Uterus (tissue), 4 donors: ENCODE measurements at places on chromosomes 3 and 15.

- no peak for DNase-seq
Measured at GRCh38 chr3:184710870-184711492, 883 bp downstream of the MAGEF1 start.

DNA sequence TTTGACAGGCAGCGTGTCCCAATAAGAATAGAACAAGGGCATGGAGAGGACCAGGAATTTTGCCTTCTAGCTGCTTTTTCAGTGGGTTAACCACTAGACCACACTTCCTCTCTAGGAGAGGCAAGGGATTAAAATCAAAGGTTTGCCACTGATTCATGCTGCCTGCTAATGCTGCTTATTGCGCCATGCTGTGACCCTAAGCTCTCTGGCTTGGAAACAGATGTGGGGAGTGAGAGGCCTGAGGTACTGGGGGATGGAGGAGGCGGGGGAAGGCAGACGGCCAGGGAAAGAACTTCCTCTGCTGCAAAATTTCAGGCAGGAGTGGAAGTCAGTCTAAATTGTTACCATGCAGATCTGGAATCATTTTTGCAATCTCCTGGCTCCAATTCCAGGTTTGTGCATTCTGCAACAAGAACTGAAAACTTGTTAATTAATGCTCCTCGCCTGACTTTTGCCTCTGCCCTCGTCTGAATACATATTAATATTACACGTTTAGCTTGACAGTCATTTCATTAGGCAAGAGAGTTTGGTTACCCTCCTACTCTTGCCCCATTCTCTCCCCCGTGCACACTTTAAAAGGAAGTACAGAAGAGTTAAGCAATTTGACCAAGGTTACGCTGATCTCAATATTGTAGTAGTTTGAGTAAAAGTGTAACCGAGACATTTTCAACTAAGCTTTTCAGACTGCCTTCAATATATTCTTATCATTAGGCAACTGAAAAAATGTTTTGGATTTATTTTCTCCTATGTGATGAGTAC lies 121.7 kb upstream of the SPRED1 start:
- peak; percentile 95 for DNase-seq

DNA sequence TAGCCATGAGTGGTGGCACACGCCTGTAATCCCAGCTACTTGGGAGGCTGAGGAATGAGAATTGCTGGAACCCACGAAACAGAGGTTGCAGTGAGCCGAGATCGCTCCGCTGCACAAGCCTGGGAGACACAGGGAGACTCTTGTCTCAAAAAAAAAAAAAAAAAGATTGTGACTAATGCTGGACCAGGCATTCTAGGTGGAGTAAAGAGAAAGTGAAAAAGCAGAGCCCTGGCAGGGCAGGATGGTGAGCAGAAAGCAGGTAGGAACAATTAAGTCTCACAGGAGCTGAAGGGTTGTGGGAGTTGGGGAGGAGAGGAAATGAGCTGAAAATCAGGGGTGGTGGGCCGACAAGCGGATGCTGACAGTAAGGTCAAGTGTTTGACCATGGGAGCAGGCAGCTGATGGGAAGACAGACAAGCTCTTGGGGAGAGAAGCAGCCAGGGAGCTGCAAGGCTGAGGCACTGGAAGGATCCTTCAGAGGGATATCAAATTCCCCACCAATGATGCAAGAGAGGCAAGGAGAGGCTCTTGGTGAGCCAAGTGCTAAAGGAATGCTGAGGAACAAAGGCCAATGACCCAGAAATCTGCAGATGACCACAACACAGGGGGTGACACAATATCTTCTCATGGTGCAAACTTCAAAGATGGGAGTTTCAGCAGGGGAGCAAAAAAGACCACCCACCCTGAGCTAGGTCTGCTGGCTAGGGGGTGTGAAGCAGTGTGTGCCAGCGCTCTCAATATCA lies 251.1 kb downstream of the ULK4 start:
- DNase-seq = no peak

- DNase-seq = no peak
Measured at GRCh38 chr3:189404024-189404423, 227.2 kb upstream of the TP63 start.

- DNase-seq = no peak
Measured at GRCh38 chr3:69930564-69930963, 69.0 kb upstream of the SAMMSON start.

DNA sequence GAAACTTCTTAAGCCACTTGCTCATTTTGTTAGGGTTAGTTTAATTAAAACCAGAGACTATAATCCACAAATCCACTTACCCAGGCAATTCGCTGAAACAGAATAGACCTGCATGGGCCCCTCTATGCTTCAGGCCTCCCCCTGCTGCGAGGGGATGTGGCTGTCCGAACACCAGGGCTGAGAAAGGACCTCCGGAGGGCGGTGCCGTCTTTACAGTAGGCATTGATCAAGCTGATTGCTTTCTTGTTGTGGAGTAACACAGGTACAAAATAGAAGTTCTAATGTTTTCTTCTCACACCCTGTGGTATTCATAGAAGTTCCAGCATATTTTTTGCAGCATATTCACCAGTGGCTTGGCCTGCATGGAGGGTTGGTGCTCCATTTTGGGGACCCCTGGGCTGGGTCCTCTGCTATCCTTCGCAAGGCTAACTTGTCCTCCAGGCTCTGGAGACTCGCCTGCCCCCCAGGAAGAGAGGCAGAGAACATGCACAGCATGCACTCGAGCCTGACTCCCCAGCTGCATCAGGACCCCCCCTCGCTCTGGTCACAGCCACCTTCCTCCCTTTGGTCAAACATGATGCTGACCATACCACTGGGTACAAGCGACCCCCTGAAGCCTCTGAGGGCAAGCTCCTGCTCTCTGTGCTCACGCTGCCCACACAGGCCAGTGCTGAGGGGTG lies 55.3 kb downstream of the TPRA1 start:
- no peak for DNase-seq

DNA sequence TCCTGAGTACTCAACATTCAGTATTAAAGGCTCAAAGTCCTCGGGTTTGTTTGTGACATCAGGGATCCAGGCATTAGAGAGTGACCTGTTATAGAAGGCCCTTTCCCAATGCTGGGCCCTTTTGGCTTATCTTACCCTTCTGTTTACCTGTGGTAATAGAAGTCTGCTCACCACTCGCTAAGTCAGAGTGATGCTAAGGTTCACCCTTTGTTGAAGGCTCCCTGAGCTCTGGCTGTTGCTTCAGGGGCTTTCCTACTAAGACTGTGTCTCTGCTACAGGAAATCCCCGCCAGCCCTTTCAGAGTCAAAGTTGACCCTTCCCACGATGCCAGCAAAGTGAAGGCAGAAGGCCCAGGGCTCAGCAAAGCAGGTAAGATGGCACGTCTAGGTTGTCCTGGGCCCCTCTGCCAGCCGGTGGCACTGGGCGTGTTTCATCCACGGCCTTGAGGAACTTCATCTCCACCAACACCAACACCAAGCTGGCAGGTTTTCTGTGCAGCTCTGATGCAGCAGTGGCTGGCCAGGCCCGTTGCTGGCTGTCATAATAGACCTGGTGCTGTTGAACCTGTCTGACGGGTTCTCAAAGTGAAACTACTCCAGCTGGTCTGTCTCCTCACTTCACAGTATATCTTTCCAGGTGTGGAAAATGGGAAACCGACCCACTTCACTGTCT lies 99.1 kb downstream of the DNASE1L3 start:
- DNase-seq = no peak
